ENCODE measurements at places on chromosomes 5 and 9.

GRCh38 chr9:72909428-72909827 lies 43.4 kb downstream of the ALDH1A1 start:
- no peak for DNase-seq

GRCh38 chr9:121225240-121225639 lies 23.6 kb upstream of the RAB14 start:
- DNase-seq = no peak

- no peak for DNase-seq
Observed at GRCh38 chr9:34994260-34994899, 4.8 kb downstream of the DNAJB5 start.

GRCh38 chr9:71929223-71929622 lies 17.8 kb downstream of the C9orf85 start:
- DNase-seq = no peak

DNA sequence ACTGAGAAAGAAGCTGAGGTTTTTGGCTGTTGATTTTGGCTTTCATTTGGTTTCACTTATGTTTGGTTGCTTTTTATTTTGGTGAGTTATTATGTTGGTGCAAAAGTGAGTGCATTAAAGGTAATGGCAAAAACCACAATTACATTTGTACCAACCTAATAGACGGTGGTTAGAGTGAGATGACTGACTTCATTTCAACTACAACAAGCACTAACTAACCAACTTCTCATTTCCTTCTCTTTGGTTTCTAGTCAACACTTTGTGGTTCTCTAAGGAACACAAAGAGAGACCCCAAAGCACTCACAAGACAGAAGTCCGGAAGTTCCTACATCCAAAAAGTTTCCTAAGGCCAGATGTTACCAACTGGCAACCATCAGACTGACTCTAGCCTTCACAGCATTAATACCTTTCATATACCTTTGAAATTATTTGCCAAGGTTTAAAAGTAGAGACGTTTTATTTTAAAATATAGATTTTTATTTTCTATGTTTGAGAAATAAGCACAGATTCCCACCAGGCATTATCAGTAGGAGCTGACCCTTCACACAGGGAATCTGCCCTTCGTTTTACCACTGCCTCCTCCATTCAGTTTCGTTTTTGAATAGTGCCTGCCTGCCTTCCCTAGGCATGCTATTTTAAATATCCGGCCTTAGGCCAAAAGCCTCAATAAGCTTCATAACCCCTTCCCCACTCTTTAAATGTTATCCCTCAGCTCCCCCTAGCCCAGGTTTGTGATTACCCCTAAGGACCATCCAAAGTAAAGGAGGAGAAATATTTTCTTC lies 301.1 kb upstream of the PTGER4 start:
- no peak for DNase-seq

DNA sequence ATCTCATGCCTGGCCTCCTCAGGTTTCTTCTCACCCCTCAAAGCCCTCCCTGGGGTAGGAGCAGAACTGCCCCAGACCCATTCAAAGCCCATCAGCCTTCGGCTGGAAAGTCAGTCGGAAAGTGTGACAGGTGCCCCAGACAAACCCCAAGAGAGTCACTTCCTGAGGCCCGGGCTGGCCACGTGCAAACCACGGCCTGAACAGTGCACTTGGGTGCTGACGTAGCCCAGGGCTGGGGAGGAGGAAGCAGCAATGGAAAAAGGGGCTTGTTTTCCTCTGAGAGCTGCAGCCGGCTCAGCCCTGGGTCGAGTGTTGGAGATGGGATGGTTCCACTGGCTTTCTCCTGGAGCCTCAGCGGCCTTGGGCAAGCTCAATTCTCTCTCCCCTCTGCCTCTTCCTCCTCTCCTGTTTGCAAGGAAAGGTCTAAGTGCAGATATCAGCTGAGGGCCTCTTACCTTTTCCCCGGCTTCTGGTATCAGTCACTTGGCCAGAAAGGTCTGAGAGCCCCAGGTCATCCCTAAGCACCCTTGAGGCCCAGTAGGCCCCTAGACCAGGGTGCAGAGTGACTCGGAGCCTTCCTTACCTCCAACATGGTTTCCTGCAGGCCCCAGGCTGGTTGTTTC lies 5.9 kb upstream of the EGR1 start:
- peak; percentile 70 for DNase-seq

- no peak for DNase-seq
Observed at GRCh38 chr5:73459366-73459765, 10.8 kb upstream of the FOXD1 start.

GRCh38 chr5:84791138-84791537 lies 406.5 kb upstream of the EDIL3 start:
- DNase-seq = no peak

GRCh38 chr5:118604106-118604505 lies 384.2 kb downstream of the DTWD2 start:
- no peak for DNase-seq

DNA sequence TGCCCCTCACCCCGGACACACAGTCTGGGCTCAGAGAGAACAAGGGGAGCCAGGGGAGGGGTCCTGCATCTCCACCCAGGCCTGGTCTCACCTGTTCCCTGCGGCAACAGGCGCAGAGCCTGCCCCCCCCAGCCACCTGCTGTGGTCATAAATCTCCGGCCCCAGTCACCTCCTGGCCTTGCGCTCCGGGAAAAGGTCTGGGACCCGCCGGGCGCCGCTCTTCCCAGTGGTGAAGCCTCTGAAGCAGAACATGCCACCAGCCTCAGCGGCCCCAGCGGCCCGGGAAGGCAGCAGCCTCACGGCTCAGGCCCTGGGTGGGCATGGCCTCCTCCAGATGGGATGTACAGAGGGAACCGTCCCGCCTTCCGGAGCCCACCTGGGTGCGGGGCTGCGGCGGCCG lies 20.6 kb downstream of the NOTCH1 start:
- DNase-seq = no peak

GRCh38 chr5:146034127-146034526 lies 71.2 kb downstream of the PLAC8L1 start:
- no peak for DNase-seq

DNA sequence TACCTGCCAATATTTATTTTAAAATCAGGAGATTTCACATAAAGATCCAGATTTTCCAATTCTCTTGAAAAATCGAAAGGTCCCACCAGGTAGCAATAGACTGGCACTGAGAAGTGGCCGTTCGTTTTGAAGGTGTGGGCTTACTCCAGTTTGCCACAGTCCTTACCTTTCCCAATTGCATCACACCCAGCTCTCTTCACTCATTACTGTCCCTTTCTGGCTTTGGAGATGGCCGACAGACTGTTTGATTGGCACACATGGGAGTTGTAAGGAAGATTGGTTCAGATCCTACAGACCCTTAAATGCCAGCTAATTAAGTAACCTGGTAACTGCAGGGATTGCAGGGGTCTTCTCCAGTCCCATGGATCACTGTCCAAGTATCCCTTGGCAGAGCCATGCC lies 68.7 kb upstream of the LARP1 start:
- no peak for DNase-seq

DNA sequence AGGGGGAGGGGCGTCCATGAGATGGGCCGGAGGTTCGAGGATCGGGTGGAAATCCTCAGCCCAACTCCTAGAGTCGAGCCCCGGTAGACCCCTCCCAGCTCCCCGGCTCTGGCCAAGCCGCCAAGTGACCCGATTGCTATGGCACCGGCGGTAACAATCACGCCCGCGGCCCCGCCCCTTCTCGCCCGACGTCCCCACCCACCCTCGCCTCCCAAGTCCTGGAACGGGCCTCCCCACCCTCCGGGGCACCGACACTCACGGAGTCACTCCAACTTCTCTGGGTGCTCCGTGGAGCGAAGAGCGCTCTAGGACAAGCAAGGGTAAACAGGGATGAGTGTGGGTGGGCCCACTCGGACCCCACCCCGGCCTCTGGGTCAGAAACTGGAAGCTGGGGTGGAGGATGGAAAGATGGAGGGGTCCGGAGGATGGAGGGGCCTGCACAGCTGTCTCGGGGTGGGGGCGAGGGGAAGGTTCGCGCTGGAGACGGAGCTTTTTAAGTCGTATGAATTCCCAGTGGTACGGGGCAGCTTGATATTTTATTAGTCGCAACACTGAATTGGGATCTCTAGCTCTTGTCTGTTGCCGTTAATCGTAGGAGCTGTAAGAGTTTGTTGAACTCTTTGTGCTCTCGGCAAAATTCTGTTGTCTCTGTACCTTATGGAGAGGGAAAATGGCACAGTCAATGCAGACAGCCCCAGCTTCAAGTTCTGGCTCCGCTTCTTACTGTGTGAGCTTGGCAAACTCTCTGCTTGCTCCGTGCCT lies at the start of gene SPACA9:
SPACA9 (plus strand) TSS at position 204 of the 762 bp plus-strand sequence. CDS start 5,050 bp downstream, outside the sequence.
- DNase-seq = peak; percentile 10

GRCh38 chr9:137268538-137269201 lies 8.9 kb upstream of the TOR4A start:
- no peak for DNase-seq

- no peak for DNase-seq
Observed at GRCh38 chr5:150210644-150211043, 20.8 kb downstream of the SLC6A7 start.

DNA sequence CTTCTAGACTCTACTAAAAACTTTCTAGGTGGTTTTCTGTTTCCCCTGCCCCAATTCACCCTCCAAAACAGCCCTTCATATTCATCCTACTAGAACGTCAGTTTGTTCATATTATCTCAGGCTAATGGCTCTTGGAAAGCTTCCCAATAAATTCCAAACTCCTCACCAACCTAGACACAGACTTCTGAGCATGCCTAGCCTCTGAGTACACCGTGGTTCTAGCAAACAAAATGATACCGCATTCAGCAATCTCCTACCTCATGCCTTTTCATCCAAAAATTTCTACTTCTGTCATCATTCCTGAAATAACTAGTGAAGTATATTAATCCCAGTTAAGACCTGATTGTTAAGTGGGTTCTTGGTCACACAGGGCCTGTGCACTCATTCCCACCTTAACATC lies 46.5 kb upstream of the NR5A1 start:
- DNase-seq = no peak

GRCh38 chr5:164179406-164179805 lies 674.0 kb downstream of the MAT2B start:
- DNase-seq = no peak

- DNase-seq = no peak
Observed at GRCh38 chr9:112809351-112809848, 58.8 kb downstream of the SNX30 start.

DNA sequence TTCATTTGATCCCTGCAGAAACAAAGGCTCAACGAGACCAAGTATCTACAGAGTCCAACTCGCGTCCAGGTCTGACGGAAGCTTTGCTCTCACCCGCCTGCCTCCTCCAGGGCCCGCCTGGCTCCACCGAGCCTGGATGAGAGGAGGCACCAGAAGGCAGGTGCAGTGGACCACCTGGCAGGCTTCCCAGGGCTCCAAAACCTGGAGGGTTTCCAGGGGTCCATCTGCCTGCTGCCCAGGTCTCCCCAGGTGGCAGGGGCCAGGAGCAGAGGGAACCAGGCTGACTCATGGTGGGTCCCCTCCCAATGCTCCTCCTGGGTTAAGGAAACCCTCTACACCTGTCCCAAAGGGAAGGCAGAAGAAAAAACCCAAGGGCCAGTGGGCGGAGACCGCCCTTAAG lies 59.5 kb downstream of the VAV2 start:
- DNase-seq = no peak

DNA sequence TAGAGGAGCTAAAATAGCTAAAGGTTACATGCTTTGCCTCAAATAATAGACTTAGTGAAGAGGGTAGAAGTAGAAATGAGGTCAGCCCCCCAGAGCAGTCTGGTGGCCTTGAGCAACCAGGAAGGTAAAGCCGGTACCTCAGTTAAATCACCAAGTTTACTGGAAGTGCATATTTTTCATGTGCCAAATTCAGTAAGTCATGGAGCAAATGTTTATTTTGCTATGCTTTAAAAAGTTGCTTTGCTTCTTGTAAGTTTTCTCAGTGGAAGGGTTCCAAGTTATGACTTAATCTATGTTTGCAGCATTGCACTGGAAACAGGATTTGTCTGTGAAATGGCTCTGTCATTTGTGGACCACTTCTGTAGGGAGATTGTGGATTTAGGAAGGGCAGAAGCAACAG lies 256.7 kb downstream of the ARRDC3 start:
- DNase-seq = no peak

GRCh38 chr9:86079421-86079831 lies 19.9 kb downstream of the GOLM1 start:
- DNase-seq = no peak

Data from stimulated activated CD8-positive, alpha-beta memory T cell treated with anti-CD3 and anti-CD28 coated beads, Interleukin-2, amount 100 ng/mL, for 1 hour (primary cell).